NCI-H526 (cell line): ENCODE measurements at places on chromosomes 6 and 20.

- peak; percentile 62 for DNase-seq
Measured at GRCh38 chr20:63031251-63032014, 24.7 kb upstream of the BHLHE23 start.

DNA sequence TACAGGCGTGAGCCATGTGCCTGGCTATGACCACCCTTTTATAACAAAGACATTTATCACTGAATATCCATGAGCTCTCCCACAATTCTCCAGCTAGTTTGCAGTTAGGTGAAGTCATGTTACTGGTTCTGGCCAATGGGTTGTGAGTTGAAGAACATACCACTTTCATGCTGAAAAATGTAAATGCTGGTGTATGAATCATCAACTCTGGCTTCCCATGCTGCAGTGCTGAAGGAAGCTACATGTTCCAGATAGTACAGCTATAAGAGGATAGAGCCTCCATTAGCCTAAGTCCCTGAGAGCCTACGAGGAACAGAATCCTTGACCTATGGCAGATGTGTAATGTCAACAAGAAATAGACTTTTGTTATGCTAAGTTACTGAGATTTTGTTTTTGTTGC lies 180.4 kb downstream of the BTBD9 start:
- DNase-seq, result no peak

DNA sequence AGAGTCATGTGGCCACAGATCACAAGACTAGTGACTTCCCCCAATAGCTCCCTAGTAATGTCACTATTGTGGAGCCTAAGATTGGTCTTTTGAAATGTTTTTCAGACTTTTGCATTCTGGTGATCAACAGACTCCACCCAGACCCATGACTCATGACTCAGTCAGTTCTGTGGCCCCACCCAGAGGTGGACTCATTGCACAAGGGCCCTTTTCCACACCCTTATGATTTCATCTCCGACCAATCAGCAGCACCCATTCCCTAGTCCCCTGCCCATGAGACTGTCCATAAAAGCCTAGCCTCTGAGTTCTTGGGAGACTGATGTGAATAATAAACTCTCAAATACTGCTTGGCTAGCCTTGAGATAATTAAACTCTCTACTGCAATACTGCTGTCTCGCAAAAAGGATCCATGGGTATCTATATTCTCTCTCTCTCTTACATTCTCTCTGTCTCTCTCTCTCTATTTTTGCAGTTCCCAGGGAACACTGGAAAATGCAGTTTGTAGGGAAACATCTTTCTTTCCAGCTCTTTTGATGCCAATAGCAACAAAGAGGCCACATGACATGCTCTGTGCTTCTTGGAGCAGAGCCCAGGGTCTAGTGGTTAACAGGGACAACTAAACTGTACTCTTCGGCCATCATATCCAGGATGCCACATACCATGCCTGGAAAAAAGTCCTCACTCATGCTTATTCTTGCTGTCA lies 71.3 kb upstream of the IYD start:
- DNase-seq, result no peak

DNA sequence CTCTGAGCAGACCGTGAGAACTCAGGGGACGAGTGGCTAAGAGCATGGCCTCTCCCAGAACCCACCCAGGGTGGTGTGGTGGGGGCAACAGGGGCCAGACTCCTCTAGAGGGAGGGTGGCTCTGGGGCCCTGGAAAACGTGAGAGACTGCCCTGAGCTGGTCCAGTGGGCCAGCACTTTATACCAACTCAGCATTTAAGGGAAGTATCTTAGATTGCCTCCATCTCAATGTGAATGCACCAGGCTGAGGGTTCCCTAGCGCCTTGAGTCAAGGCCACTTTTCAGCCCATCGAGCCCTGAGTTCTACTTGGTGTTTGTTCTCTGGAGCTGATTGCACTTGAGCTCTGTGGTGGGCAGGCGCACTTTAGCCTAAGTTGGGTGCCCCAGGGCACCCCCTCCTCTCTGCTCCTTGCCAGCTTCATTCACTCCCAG lies 42.0 kb upstream of the IRF4 start:
- no peak for DNase-seq

GRCh38 chr20:38979842-38980241 lies 17.7 kb downstream of the DHX35 start:
- DNase-seq, result no peak

DNA sequence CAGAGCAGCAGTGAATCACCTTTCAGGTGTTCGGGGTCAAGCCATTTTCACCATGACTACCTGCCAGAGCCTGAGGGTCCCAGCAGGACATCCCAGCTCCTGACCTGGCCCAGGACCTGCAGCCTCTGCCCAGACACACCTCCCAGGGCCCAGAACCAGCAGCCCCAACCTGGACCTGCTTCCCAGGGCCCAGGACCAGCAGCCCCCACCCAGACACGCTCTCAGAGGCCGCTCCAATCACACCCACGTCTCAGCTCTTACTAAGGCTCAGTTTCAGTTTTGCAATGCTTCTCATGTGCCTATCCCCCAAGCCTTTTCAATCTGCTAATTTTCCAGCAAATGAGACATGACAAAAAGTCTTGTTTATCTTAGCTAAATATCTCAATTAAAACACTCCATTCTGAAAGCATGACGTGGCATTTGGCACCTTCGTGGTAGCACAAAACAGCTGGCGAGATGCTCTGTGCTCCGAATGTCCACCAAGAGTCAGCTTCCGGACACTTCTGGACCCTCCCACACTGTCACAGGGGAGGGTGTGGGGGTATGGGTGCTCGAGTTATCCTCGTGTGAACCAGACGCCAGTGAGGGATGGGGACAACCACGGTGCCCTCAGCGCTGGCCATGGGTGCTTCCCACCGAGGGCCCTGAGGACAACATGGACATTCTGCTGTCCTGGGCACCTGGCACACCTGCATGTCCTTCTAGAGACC lies 253.2 kb downstream of the DLL1 start:
- DNase-seq, result no peak
